GM06990 (cell line): ENCODE measurements at places on chromosomes 6 and 20.

DNA sequence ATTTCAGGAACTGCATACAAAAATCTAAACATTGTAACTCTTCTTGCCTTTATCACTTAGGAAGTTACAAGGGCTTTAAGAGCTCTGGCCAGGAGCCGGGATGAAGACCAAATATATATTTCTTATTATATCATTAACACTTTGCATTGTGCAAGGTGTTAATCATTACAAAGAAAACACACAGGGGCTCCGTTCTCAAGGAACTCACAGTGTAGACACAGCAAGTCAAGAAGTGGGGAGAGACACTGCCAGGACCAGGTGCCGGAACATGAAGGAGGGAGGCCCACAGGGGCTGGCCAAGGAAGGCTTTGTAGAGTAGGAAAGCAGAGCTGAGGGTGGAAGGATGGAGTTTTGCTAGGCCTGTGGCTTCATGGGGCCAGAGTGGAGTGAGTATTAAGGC is 17.4 kb downstream of the ITPR3 start:
- no peak for DNase-seq

GRCh38 chr20:64064145-64064698 is 1.2 kb downstream of the TCEA2 start:
- no peak for DNase-seq

- no peak for DNase-seq
Measured at GRCh38 chr20:18019068-18019467, 38.6 kb downstream of the OVOL2 start.

DNA sequence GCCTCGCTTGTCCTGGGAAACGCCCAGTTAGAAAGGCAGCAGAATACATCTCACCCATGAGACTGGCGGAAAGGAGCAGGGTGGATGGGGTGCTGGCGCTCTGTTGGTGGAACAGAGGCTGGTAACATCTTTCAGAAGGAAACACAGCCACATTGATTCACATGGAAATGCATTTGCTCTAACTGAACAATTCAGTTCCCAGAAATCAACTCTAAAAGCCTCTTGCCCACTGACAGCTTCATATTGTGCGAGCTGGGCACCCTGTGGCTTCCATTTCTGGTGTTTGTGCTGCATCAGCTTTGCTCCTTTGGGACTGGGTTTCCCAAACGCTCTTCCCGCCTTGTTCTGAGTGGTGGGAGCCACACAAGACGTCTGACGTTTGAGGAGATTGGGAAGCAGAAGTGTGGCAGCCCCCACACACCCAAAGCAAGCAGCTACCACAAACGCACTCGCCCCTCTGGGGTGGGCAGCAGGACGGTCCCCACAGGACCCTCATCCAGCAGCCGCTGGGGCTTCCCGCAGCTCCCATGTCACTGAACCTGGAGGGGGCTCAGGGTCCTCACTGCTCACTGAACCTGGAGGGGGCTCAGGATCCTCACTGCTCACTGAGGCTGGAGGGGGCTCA is 229.5 kb downstream of the ERMARD start:
- no peak for DNase-seq

GRCh38 chr20:35462351-35462750 is 7.0 kb downstream of the CEP250 start:
- DNase-seq: no peak

DNA sequence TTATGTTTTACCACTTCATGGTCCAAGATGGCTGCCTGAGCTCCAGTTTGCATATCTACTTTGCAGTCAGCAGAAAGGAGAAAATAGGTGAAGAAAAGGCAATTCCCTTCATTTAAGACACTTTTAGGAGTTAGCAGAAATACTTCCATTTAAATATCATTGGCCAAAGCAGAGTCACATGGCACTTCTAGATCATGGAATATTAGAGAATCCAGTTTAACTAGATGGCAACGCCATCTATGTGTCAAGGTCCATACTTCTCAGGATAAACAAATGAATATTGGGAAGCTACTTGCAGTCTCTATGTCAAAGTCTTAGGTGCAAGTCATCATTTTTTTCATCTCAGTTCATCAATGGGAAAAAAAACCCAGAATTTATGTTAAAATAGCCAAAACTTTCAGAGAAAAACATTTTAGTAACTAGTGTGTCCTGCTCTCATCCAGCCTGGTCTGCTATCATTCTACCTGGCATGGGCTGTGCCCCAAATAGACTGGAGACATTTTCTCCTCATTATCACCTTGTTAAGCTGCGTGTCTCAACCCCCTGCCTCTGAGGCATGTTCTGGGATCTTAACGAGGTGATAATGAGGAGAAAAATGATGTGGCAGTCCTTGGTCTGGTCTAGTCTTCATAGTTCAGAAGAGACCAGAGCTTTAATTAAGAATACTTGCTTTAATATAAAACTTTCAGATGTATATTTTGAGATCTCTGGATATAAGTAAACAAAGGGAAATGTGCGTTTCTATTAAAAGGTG is 227.3 kb downstream of the TBX18 start:
- no peak for DNase-seq

DNA sequence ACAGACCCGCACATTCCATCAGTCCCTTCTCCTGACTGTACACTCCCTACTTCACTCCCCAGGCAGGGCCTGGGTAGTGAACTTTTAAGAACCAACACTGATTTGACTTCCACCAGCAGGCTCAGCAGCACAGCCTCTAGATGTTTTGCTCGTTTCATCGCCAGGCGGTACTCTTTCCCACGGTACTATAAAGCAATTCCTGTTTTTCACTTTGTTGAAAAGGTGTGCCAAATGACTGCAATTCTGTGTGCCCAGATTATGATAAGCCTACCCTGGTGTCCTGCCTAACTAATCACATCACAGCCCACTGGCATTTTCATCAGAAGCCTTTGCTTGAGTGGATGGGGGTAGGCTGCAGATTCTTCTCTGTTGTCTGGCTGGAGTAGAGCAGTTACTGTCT is 12.9 kb upstream of the WTAP start:
- DNase-seq: no peak

DNA sequence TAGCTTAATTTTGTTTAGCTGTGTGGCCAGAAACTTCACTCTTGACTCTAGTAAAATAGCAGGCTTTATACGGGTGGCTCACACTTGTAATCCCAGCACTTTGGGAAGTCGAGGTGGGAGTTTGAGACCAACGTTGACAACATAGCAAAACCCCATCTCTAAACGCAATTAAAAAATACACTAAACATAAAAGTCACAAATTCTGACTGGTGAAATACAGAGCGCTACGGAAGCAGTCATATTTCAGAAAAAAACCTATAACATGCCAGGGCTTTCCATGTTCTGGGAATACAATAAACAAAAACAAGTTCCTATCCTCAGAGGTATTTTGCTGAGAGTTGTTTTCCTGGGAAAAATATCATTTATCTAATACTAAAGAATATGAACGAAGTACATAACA is 24.8 kb upstream of the ZSCAN23 start:
- no peak for DNase-seq

DNA sequence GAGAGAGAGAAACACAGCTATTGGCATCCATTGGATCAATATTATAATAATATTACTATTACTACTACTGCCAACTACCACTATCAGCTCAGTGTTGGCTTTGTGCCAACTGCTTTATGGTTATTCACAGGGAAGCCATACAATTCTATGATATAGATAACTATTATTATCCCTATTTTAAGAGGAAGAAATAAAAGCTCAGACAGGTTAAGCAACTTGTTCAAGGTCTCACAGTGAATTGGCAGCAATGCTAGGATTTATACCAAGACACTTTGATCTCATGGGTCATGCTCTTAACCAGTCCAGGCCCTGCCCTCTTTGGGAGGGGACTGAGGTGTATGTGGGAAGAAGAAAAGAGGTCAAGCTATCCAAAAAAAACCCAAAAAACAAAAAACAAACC is 82.0 kb upstream of the TRAF3IP2 start:
- no peak for DNase-seq

DNA sequence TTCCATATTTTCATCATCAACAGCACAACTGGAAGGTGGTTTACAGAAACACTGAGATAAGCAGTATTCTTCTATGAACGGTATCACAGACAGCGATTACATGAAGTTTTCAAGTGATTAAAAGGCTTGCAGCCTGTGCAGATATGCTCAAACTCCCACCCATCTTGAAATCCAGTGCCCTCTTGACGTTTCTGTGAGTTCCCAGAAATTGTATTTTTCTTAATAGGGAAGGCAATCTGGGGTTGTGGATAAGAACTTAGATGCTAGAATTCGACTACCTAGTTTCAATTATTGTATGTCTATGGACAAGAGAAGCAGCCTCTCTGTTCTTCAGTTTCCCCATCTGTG is 290.3 kb downstream of the ZNF217 start:
- DNase-seq: no peak

DNA sequence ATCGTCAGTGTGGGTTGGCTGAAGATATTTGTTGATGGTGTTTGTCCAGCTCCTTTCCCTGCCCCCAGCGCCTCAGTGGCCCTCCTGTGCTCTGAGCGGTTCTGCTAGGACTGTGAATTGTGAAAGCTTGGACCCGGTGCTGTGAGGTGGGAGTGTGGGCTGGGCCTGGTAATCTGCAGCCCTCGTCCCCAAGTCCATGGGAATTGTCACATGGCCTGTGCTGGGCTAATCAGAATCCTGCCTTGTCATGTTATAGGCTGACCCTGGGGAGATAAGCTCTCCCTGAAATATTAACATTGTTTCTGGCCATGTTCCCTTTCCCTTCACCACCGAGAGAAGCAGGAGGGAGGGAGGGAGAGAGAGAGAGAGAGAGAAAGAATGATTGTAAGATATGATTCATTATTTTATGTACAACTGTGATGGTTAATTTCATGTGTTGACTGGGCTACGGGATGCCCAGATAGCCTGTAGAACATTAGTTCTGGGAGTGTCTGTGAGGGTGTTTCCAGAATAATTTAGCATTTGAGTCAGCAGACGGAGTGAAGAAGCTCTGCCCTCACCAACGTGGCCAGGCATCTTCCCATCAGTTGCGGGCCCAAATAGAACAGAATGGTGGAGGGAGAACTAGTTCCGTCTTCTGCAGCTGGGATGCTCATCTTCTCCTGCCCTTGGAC is 62.4 kb downstream of the TFAP2C start:
- no peak for DNase-seq

DNA sequence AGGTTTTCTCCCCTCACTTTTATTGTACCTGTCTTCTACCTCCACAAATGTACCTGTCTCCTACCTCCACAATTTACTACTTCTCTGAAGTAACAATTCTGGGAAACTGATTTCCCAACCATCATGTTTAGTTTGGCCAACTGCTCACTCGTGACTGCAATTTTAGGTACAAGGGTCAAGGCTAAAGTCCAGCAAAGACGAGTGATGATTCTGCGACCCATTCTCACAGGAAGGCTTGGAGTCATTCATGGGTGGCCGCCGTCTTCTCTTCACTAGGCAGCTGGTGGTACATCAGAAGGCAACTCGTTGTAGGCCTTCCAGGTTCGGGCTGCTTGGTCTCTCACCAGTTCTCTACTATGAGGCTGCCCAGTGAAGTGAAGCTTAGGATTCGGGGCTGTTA is 483.8 kb upstream of the JARID2 start:
- DNase-seq: no peak

GRCh38 chr6:167350275-167350696 is 25.4 kb downstream of the TTLL2 start:
- no peak for DNase-seq

DNA sequence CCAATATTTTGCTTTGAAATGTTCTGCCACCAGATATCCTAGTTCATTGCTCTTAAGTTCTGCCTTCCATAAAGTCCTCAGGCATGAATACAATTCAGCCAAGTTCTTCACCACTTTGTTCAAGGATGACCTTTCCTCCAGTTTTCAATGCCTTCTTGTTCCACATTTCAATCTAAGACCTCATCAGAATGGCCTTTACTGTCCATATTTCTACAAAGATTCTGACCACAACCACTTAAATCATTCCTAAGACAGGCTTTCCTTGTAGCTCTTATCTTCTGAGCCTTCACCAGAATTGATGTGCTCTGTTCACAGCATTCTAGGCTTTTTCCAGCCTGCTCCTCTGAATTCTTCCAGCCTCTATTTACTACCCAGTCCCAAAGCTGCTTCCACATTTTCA is 319.0 kb downstream of the HACE1 start:
- no peak for DNase-seq

- no peak for DNase-seq
Measured at GRCh38 chr6:89284963-89285735, 29.9 kb downstream of the GABRR2 start.

GRCh38 chr20:58783511-58784011 is 67.1 kb downstream of the GNAS-AS1 start:
- DNase-seq: no peak

DNA sequence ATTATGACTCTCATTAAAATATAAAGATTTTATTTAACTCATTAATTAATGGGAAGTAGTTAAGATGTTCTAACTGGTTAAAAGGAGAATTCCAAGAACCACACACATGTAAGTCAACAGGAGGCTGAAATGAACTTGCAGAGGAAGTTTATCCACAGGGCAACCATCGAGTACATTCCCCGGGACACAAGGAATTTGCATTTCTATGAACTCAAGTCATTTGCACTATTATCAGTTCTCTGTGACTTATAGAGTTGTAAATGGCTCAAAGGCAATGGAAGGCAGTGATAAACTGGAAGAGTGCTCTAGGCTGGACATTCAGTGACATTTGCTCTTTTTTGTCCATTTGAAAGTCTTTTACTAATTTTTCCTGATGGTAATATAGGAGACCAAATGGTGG is 97.4 kb downstream of the SNX5 start:
- DNase-seq: no peak

GRCh38 chr6:144624246-144624645 is 339.1 kb downstream of the UTRN start:
- DNase-seq: no peak

DNA sequence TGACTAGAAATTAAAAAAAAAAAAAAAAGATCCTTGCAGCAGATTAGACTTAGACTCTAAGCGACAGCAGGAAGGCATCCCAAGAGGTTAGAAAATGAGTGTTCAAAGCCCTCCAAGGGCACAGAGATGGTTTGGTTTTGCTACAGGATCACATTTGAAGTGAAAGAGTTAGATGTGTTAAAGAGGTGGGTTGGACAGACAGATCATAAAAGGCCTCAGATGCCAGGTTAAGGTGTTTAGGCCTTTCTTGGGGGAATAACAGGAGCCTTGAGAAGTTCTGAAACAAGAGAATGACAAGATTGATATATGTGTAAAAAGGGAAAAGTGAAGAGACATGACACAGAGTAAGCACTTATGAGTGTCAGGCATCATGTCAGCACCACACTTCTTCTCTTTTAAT is 107.5 kb downstream of the FYN start:
- DNase-seq: no peak

GRCh38 chr6:117288083-117288715 is 22.8 kb downstream of the VGLL2 start:
- DNase-seq: no peak

DNA sequence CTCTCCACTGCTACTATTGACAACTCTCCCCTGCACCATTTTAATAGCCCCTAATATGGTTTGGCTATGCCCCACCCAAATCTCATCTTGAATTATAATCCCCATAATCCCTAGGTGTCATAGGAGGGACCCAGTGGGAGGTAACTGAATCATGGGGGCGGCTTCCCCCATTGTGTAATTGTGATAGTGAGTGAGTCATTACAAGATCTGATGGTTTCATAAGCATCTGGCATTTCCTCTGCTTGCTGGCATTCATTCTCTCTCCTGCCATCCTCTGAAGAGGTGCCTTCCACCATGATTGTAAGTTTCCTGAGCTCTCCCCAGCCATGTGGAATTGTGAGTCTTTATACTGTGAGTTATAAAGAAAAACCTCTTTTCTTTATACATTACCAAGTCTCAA is 74.1 kb upstream of the TCF21 start:
- no peak for DNase-seq

GRCh38 chr20:33653218-33653899 is 8.8 kb upstream of the C20orf144 start:
- no peak for DNase-seq

- no peak for DNase-seq
Measured at GRCh38 chr6:50889497-50889896, 70.8 kb downstream of the TFAP2B start.

GRCh38 chr6:43687437-43688347 is at the start of gene MRPS18A:
MRPS18A (minus strand) TSS chr6:43687791; CDS start chr6:43687779, 12 bp downstream.
- DNase-seq: peak; percentile 85
